ENCODE measurements at places on chromosomes 6 and 20.
A peak's percentile ranks its signal among the peaks of the same experiment; 100 is the strongest.

DNA sequence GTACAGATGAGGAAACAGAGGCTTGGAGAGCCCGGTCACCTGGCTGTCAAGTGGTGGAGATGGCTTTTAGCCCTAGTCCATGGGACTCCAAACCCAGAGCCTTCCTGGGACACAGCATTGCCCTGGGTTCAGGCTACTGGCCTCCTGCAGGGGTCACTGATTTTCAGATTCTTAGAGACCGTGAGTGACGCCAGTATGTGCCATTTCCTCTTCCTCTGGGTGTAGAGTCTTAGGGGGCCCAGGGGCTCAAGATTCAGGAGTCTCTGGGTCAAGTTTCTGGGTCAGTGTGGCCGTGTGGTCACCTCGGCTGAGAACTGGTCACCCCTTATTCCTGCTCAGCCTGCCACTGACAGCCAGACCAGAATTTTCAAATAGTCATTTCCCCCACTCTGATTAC is 574 bp downstream of the ARHGAP40 start:
- DNase-seq, result no peak

DNA sequence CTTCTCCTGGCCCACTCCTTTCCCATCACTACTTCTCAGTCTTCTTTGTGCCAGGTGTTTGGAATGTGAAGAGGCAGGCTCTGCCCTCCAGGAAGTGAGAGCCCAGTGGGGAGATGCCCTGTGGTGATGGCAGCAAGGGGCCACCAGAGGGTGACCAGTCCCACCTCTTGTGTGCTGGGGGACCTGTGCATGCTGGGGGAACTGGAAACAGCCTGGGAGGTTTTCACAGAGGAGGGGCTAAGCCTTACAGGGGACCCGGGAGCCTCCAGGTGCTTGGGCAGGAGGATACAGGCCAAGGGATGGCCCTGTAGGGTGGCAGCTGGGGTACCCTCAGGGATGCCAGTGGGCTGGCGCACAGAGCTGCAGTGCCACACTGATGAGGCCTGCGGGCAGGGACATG is 72.3 kb downstream of the RAMACL start:
- DNase-seq, result no peak

- DNase-seq, result no peak
These were observed 29.4 kb upstream of the BEND3 start for GRCh38 chr6:107144666-107145065.

GRCh38 chr6:118319894-118320649 is 228.0 kb upstream of the PLN start:
- DNase-seq, result no peak

DNA sequence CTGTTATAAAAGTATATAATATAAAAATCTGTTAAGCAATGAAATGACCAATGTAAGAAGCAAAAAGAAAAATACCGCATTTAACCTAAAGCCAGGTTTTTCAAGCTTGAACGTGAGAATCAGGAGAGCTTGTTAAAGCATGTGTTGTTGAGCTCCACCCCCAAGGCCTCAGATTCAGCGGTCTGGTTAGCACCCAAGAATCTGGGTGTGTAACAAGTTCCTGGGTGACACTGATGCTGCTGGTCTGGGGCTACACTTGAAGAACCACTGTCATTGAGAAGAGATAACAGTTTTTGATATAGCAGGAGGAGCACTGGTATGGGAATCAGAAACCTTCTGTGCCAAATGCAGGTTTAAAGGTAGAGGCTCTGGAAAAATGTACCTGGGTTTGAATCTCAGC is 154.0 kb downstream of the ID4 start:
- no peak for DNase-seq

GRCh38 chr20:59996108-59996507 is 37.9 kb downstream of the CDH26 start:
- DNase-seq, result no peak

GRCh38 chr20:64080013-64080812 is at the start of gene OPRL1:
Gene OPRL1, plus strand, starts transcription at chr20:64080082. Its CDS starts 12,639 bp downstream, at chr20:64092721.
- DNase-seq, result no peak

DNA sequence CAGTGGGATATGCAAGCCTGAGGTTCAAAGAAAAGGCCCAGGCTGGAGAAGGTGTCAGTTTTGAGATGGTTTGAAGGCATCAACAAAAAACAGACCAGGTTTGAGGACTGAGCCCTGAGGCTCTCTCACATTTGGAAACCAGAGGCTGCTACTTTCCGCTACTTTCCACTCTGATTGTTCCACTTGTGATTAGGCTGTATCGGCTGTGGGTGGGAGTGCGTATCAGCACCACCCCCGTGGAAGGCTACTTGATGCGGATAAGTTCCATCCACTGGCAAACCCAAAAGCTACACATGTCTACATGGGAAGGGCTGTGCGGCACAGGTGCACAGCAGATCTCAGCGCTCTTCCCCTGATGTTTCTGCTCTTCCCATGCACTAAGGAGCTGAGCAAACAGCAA is 198.7 kb downstream of the GMPR start:
- DNase-seq, result no peak

DNA sequence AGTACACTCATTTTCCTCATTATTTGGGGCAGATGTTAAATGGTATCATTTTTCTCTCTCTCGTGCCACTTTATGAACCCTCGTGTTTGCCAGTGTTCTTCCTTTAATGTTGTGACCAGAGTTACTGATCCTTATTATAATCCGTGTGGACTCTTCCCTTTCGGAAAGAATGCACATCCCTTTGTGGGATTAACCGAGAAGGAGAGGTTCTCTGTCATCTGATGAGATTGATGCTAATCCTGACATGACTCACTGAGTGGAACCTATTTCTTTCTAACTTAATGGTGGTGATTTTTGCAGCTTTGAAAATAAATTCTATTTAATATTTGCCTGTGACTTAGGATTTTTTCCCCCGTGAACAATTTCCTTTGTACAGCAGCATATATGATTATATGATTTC is 300.0 kb upstream of the MAN1A1 start:
- DNase-seq, result no peak

DNA sequence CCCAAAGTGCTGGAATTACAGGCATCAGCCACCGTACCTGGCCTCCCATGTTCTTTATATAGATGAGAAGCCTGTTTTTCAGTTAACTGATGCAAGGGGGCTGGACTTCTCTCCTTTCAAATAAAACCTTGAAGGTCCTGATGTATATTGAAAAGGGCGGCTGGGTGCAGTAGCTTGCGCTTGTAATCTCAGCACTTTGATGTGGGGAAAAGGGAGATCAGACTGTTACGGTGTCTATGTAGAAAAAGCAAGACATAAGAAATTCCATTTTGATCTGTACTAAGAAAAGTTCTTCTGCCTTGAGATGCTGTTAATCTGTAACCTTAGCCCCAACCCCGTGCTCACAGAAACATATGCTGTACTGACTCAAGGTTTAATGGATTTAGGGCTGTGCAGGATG is 16.1 kb upstream of the SAMHD1 start:
- no peak for DNase-seq

DNA sequence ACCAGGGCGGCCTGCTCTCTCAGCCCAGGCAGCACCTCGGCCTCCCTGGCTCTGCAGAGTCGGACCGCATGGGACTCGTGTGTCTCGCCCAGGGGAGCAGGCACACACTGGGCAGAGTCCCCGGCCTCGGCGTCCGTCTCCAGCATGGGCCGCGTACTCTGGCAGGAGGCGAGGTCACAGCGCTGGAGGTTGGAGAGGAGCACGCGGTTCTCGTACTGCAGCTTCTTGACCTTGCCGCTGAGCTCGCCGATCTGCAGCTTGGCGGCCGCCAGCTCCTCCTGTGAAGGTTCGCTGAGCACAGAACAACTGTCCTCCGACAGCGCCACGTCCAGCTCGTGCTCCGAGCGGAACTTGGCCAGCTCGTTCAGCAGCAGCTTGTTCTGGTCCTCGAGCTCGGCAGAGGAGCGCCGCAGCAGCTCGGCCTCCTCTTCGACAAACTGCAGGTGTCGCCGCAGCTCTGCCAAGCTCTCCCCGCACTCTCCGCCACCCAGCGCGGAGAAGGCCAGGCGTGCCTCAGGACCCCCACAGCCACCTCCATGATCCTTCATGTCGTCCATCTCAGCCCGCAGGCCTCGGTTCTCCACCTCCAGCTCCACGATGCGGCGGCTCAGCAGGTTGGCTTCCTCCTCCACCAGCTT is 42.0 kb upstream of the DSN1 start:
- DNase-seq, result no peak

- peak; percentile 8 for DNase-seq
These were observed 94.8 kb upstream of the CNKSR3 start for GRCh38 chr6:154605178-154605881.

DNA sequence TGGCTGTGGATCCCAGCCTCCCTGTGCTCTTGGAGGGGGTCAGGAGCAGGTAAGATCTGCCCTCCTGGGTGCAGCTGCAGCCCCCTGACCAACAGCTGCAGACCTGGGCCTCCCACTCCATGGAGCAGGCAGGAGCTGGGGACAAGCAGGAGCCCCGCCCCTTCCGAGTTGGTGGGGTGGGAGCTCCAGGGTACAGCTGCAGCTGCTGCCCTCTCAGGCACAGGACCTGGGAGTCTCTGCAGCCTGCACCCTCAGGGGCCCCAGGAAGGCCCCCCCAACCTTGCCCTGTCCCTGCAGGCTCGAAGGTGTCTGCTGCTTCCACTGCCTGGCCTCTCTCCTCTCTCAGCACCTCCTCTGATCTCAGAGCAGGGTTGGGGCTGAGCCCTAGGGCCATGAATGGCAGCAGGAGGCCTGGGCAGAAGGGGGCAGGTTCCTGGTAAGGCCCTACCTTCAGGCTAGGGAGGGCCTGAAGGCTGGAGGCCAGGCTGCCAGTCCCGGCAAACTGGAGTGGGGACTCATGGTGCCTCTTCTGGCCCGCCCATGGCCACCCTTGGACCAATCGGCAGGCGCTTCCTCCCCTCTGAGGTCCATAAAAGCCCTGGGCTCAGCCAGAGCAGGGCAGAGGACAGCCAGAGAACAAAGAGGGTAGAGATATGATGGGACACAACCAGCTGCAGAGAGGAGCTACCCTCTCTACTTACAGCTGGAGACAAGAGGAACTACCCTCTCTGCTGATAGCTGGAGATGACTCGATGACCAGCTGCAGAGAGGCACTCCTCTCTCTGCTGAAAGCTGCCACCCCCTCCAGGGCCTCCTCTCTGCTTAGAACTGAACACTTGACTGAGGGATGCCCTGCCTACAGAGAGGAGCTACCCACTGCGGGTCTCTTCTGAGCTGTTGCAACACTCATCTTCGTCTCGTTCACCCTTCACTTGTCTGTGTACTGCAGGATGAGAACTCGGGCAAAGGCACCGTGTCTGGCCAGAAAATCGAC is 7.8 kb upstream of the PACSIN1 start:
- no peak for DNase-seq

- no peak for DNase-seq
These were observed 152.3 kb upstream of the BEND6 start for GRCh38 chr6:56802584-56802983.

GRCh38 chr6:107868867-107869611 is 44.9 kb upstream of the SCML4 start:
- DNase-seq, result no peak

DNA sequence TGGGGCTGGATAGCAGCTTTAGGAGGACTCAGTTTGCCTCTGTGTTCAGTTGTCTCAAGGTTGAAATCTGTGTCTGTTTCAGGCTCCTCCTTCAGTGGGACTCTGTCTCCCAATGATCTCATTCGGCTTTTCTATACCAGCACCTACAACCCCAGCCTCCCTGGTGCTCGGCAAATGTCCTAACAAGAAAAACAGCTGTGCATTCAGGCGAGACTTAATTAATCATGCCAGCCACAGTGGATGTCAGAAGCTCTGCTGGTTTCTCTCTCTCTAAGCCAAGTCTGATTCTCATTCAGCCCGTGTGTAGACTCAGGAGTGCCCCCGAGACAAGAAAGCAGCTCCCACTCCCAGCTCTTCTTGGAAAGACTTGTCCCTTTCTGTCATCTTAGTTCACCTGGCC is 46.8 kb downstream of the SUN5 start:
- DNase-seq, result no peak

GRCh38 chr6:30625511-30625910 is 1.2 kb upstream of the ATAT1 start:
- no peak for DNase-seq

- DNase-seq, result no peak
These were observed 780.0 kb downstream of the BCKDHB start for GRCh38 chr6:80886475-80886874.

DNA sequence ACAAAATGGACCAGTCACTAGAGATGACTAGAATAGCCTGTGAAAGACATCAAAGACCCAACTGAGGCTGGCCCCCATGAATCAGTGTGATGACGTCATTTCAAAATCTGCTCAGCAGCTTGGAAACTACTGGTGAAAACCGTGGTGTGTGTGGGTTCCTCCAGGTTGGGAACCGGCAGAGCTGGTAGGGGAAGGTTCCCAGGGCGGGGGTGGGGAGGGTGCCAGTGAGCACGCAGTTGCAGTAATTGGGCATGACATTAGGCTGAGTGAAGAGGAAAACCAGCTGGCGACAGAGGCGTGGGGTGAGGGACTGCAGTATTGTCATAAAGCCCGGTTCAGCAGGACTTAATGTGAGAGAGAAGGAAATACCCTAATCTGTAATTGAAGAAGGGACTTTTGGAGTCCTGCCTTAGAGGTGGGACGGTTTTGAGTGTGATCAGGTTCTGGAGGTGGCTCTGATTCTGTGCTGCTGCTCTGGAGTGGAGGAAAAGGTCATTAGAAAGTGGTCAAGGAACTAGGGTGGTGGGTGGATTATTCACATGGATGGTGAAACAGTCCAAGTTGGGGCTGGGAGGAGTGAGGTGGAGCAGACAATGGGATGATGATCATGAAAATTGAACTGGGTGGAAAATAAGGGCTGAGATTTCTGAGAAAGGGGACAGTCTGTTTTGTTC is 52.0 kb upstream of the MTHFD1L start:
- DNase-seq, result no peak

DNA sequence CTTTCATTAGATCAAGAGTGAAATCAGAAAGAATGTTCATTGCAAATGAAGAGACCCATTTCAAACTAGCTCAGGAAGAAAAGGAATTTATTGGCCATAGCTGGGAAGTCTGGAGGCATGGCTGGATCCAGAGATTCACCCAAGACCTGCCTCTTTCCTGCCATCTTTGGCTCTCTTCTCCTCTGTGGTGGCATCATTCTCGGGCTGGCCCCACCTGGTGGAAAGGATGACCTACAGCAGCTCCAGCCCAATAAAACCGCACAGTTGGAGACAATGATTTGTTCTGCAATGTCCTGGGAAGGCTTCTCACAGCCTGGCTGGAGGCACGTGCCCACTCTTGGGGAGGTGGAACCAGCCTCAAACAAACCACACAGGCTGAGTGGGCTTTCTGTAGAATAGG is 18.1 kb upstream of the FERMT1 start:
- DNase-seq, result no peak

DNA sequence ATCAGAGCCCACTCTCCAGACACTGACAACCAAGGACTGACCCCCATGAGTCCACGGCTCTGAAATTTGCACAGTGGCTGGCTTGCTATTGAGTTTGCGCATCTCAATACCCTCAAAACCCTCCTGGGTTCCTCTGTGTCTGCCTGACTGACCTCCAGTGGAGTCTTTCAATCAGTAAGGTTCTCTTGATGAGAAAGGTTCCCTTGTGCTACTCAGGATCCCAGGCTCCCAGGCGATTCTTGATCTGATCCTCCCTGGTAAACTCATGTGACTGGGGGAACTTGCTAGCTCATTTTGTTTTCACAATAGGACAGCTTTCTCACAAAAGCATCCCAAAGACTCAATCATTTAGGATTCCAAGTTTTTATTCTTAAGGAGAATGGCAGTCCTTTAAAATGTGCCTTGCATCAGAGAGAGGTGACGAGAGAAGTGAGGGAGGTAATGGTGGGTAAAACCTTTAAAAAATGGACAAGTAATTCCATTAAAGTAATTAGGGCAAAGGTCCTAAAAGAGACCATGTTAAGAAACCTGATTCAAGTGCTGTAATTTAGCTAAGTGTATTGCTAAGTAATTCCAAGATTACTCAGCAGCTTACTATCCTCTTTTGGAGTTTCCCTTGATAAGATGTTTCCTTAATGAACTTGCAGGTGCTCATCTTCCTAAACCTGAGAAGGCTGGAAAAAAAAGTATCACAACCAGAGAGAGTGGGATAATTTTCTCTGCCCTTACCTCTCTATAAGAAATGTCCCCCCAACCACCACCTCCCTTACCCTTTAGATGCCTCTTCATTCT is 304.7 kb upstream of the SGK1 start:
- DNase-seq, result no peak
